ENCODE measurements at places on chromosomes 6 and 20.
A peak's percentile ranks its signal among the peaks of the same experiment; 100 is the strongest.

DNA sequence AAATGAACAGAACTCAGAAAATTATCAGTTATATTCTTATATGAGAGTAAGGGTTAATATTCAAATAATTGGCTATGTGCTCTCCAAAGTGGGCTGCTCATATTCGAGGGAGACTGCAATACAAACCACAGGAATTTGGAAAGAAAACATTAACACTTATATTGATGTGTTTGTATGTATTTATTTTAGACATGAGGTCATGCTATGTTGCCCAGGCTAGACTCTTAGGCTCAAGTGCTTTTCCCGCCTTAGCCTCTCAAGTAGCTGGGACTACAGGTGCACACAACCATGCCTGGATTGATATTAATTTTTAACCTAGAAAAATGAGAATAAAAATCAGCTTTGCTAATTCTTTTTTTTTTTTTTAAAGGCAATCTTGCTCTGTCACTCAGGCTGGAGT, 35.0 kb downstream of the BTBD9 start:
- no peak for DNase-seq

DNA sequence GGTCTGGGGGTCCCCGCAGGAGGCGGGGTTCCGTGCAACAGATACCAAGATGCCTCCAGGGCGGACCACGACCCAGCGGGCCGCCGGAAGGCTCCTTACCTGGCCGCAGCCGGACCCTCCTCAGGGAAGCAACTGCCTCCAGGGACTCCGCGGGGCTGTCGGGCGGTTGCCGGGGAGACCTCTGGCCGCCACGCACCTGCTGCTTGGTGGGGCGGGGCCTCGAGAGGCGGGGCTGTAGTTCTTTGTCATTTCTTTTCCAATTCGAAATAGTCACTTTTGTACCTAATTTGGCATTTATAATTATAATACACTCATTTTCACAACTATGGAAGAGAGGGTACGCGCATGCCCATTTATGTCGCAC, 647 bp downstream of the AK9 start:
- peak; percentile 76 for DNase-seq

- peak; percentile 86 for DNase-seq
Observed at GRCh38 chr6:34196116-34196832, 40.4 kb upstream of the HMGA1 start.

DNA sequence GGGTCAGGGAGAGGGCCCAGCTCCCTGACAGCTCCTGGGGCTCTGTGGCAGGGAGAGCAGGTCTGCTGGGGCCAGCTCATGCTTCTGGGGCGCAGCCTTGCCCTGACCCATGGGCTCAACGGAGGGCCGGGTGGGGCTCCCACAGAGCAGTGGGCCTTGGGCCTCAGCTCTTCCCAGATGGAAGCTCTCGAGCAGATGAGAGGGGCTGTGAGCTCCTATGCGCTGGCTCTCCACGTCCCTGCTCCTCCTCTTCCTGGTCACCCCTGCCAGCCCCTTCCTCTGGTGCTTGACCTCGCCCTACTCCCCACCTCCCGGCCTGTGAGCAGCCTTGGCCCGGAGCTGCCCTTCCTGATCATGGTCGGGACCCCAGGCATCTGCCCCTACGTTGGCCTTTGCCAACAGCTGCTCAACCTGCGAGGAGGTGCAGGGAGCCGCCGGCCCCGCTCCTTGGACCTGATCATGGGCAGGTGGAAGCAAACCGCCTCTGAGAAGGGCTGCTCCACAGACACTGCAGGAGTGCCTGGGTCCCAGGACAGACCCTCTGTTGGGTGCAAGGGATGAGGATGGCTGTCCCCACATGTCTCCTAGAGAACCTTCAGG, 26.8 kb upstream of the GATA5 start:
- no peak for DNase-seq

DNA sequence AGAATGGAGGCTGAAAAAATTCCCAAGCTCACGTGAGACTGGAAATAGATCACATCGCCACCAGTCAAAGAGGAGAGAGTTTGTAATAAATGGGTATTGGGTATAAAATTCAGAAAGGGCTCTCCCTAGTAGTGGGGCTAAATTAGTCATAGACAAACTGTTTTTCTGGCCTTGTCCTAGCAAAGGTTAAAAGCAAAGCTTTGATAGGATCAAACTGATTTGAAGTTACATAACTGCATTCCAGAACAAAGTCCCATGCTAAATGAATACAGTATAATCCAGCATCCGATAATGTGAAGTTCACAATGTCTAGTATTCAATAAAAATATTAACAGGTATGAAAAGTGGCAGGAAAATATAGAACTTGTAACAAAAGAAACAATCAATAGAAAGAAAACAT, 149.8 kb upstream of the ATXN1 start:
- DNase-seq, result no peak

- no peak for DNase-seq
Observed at GRCh38 chr20:53657279-53657678, 63.6 kb upstream of the ZNF217 start.

GRCh38 chr20:35648836-35649235, 15.9 kb downstream of the CPNE1 start:
- no peak for DNase-seq
